ENCODE measurements at places on chromosomes 6 and 20.
A peak's percentile ranks its signal among the peaks of the same experiment; 100 is the strongest.

- H3K4me3 ChIP-seq: no peak overlapping the region
- no peaks in the 10 kb centered on the region for H3K4me1 ChIP-seq
- no peaks in the 10 kb centered on the region for H3K36me3 ChIP-seq
- no peaks in the 10 kb centered on the region for H3K27me3 ChIP-seq
- no peak overlapping the region for H3K27ac ChIP-seq
Measured at GRCh38 chr6:89917216-89917615, 22.9 kb downstream of the GJA10 start.

GRCh38 chr6:40556881-40557280 is 30.3 kb downstream of the LRFN2 start:
- H3K4me3 ChIP-seq: no peak overlapping the region
- peaks cover 3% of the 10 kb centered on the region for H3K27me3 ChIP-seq
- DNase-seq: no peak
- no peaks in the 10 kb centered on the region for H3K4me1 ChIP-seq
- no peak overlapping the region for H3K27ac ChIP-seq

GRCh38 chr20:4109307-4109940 is 94.1 kb upstream of the RNF24 start:
- no peaks in the 10 kb centered on the region for H3K4me1 ChIP-seq
- no peak overlapping the region for H3K27ac ChIP-seq
- H3K27me3 ChIP-seq: no peaks in the 10 kb centered on the region

DNA sequence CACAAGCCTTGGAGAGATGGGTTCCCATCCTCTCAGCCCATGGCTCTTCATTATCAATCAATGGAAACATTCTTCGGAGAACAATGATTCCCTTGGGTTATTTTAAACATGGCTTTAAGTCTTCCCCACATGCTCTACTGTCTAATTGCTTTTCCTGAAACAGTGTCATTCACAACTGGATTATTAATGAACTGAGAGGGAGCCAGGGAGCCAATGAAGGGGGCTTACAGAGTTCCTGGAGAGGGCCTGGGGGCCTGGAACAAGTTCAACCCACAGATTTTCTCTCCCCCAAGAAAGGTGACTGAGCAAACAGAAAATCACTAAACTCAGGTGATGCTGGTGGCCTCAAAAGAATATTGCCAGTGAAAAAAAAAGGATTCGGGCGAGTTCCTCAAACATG is 1.3 kb upstream of the PPP1R16B start:
- peaks cover 30% of the 10 kb centered on the region for H3K4me1 ChIP-seq
- H3K27me3 ChIP-seq: no peaks in the 10 kb centered on the region
- H3K27ac ChIP-seq: peak overlapping the region; percentile 99
- peaks cover 9% of the 10 kb centered on the region for H3K36me3 ChIP-seq

DNA sequence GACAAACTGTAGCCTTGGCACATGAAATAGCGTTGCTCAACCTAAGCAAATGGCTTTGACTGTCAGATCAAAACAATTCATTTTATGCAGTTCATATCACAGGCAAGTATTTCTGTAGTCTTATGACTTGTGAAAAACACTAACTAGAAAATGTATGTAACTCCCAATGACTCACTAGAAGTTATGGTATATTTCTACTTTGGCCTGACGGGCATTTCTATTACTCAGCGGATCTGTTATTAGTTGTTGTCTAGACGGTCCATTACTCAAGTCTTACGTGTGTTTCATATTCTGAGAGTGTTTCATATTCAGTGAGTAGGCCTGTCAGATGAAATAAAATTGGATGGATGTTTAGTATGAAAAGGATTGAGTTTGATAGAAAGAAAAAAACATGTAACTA is 880.9 kb downstream of the PRIM2 start:
- H3K36me3 ChIP-seq: no peaks in the 10 kb centered on the region
- no peak overlapping the region for H3K27ac ChIP-seq
- H3K4me1 ChIP-seq: no peaks in the 10 kb centered on the region
- no peak for DNase-seq
- H3K27me3 ChIP-seq: no peaks in the 10 kb centered on the region
- no peak overlapping the region for H3K4me3 ChIP-seq

DNA sequence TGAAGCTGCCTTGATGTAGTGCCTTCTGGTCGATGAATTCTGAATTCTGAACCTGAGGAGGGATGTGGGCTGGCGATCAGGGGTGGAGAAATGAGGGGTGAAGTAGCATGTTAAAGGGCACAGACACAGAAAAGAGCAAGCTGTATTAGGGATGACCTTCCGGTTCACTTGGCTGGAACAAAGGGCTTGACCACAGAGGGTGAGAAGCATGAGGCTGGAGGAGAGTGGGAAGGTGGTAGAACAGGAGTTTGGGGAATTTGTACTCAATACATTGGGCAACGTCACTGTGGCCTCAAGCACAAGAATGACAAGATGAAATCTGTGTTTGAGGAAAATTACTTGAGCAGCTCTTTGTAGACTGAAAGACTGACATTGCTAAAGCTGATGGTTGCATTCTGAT is 155.8 kb downstream of the SOBP start:
- no peaks in the 10 kb centered on the region for H3K27me3 ChIP-seq
- H3K27ac ChIP-seq: no peak overlapping the region
- H3K4me3 ChIP-seq: no peak overlapping the region

- H3K27me3 ChIP-seq: no peaks in the 10 kb centered on the region
- no peak overlapping the region for H3K27ac ChIP-seq
- DNase-seq: no peak
- H3K4me1 ChIP-seq: no peaks in the 10 kb centered on the region
Measured at GRCh38 chr20:44398335-44398734, 42.8 kb downstream of the HNF4A start.

DNA sequence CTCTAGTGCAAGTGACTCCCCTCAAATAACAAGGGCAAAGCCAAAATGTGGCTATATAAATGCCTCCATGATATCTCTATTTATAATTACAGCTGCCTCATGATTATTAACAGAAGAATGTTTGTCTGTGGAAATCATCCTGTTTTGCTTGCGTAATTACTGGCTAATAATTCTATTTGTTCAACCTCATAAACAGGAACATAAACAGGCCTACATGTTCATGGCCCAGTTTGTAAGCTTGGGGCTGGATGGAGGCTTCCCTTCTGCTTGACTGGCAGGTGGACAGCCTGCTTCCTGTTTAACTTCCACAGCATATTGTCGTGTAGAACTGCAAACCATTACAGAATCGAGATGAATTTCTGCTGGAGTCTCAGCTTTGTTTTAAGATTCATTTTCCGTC is 766.0 kb upstream of the MAP3K7 start:
- H3K4me1 ChIP-seq: no peaks in the 10 kb centered on the region
- H3K27ac ChIP-seq: no peak overlapping the region
- no peaks in the 10 kb centered on the region for H3K36me3 ChIP-seq
- H3K27me3 ChIP-seq: no peaks in the 10 kb centered on the region
- no peak for DNase-seq

Measured in naive thymus-derived CD4-positive, alpha-beta T cell (primary cell).